ENCODE measurements at places on chromosomes 2 and 18.

- no peak for DNase-seq
These were observed 52.5 kb downstream of the SATB2 start for GRCh38 chr2:199405241-199405640.

DNA sequence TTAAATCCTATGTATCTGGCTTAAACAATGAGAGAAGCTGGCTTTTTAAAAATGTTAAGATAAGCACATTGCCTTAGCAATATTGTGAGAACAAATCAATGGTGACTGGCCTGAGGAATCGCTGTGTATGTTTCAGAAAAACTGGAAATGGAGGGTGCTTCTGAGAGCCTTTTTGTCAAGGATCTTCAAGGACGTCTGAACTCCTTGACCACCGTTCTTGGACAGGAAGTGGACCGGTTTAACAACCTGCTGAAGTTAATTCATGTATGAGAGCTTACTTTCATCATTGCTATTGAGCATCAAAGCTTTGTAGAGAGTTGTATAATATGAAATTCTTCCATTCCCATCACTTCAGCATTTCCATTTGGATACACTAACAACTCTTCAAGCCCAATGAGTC is 72.6 kb downstream of the TRABD2A start:
- no peak for DNase-seq

- no peak for DNase-seq
These were observed 443.8 kb downstream of the MBD2 start for GRCh38 chr18:53780666-53781065.

GRCh38 chr2:144011553-144011952 is 508.4 kb downstream of the ZEB2 start:
- no peak for DNase-seq

DNA sequence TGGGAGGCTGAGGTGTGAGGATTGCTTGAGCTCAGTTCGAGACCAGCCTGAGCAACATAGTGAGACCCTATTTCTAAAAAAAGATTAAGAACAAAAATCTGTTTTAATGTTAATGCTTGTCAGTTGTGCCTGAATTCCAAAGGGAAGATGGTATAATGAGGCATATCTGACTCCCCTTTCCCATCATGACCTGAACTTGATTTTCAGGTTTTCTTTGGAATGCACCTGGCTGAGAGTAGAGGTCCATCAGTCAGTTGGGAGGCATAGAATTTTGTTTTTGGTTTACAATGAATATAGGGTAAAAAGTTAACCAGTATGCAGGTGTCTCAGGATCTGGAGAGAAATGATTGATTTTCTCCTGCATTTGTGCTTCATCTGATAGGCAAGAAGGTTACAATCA is 20.4 kb downstream of the RPIA start:
- no peak for DNase-seq

DNA sequence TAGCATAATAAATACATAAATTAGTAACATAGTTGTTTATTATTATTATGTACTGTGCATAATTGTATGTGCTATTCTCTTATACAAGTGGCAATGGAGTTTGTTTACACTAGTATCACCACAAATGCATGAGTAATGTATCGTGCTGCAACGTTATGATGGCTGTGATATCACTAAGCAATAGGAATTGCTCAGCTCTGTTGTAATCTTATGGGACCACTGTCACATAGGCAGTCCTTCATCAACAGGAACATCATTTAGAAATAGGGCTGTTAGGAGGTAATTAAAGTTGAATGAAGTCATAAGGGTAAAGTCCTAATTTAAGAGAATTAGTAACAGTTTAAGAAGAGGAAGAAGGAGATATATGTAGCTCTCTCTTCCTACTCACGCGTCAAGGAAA is 33.8 kb downstream of the TEX51 start:
- DNase-seq = no peak
